ENCODE measurements at places on chromosomes 3 and 15.

DNA sequence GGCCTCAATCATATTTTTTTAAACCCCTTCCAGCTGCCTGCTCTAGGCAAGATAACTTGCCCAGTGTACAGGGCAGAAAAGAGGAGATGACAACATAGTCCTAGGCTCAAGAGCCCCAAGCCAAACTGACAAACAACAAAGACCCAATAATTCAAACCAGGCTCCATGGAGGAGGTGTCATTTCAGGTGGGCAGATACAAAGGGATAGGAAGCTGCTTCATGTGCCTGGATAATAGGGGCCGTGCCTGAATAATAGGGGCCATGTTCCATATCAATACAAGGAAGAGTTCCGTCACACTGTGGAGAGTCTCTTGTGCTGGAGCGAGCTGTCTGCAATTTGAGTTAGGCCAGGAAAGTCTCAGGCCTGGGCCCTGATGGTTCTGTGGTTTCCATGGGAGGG is 35.4 kb upstream of the TRIM71 start:
- no peak for ATAC-seq

GRCh38 chr3:136595913-136596697 is 156.1 kb downstream of the STAG1 start:
- ATAC-seq: no peak

DNA sequence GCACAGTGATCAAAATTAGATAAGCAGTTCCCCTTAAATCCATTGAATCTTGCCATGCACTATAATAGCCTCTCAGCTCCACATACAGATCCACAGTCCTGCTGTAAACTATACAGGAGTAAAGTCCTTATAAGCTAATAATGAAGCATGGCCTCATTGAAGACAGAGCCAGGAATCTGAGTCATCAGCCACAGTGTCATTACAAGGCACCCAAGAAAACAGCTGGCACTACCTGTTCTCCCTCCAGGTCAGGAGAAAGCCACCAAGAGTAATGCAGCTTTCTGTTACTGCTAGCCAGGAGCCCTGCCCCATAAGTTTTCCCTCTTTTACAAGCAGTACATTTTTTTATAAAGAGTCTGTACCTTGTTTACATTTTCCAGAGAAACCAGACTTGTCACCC is 27.3 kb downstream of the WDR49 start:
- ATAC-seq: no peak

DNA sequence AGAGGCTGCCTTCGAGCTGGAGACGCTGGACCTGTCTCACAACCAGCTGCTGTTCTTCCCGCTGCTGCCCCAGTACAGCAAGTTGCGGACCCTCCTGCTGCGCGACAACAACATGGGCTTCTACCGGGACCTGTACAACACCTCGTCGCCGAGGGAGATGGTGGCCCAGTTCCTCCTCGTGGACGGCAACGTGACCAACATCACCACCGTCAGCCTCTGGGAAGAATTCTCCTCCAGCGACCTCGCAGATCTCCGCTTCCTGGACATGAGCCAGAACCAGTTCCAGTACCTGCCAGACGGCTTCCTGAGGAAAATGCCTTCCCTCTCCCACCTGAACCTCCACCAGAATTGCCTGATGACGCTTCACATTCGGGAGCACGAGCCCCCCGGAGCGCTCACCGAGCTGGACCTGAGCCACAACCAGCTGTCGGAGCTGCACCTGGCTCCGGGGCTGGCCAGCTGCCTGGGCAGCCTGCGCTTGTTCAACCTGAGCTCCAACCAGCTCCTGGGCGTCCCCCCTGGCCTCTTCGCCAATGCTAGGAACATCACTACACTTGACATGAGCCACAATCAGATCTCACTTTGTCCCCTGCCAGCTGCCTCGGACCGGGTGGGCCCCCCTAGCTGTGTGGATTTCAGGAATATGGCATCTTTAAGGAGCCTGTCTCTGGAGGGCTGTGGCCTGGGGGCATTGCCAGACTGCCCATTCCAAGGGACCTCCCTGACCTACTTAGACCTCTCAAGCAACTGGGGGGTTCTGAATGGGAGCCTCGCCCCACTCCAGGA is 21.1 kb downstream of the NRROS start:
- ATAC-seq: no peak

- no peak for ATAC-seq
These were observed 68.1 kb upstream of the ATP2C1 start for GRCh38 chr3:130825762-130826299.

GRCh38 chr3:114858329-114858728 is 288.8 kb downstream of the ZBTB20 start:
- no peak for ATAC-seq

DNA sequence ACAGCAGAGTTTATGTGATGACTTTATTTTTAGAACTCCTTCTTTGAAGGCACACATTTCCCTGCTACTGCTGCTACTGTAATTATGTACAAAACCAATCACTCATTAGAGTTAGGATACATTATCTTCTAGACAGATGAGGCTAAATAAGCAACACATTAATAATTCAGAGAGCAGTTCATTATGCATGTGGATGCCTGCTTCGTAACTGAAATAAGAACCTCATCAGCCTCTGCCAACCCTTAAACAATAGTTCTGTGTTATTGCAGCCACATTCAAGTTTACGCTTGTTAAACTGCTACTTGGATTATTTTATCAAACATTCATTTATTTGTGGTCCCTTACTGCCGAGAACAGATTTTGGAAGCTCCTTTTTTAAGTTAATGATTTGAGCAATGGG is 52.5 kb upstream of the C15orf61 start:
- no peak for ATAC-seq

DNA sequence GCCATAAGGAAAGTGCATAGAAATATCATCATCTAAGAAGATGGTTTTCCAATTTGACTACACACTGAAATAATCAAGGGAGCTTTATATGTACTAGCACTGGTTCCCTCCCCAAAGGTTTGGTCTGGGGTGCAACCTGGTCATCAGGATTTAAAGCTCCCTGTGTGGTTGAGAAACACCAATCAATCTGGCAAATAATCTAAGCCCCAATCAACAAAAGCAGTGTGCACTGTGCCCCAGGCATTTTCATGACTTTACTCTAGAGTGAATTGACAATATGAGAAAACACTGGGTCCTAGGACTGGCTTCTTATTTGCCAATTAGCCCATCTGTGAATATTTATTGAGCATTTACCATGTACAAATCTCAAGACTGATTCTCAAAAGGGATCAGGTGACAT is 255.1 kb downstream of the MEIS2 start:
- ATAC-seq: no peak

- ATAC-seq: no peak
These were observed 83.1 kb upstream of the RPL32 start for GRCh38 chr3:12924437-12924836.

DNA sequence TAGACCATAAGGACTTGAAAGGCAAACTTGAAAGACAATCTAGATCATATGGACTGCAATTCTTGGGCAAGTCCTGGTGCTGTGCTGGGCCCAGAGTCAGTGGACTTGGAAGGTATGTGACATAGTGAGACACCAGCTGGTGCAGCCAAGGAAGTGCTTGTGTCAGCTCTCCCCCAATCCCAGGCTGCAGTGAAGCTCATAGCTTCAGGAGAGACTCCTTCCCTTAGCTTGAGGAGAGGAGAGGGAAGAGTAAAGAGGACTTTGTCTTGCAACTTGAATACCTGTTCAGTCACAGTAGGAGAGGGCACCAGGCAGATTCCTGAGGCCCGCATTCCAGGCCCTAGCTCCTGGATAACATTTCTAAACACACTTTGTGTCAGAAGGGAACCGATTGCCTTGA is 127.4 kb upstream of the ZPLD1 start:
- no peak for ATAC-seq

DNA sequence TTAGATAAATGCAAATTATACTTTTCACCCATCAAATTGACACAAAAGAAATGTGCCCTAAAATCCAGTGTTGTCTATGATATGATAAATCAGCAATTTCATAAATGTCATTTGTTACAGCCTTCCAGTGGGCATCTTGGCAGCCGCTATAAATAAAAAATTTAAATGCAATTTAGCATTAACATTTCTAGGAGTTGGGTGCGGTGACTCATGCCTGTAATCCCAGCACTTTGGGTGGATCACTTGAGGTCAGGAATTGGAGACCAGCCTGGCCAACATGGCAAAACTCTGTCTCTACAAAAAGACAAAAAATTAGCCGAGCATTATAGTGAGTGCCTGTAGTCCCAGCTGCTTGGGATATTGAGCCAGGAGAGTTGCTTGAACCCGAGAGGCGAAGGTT is 65.9 kb upstream of the POMGNT2 start:
- no peak for ATAC-seq

DNA sequence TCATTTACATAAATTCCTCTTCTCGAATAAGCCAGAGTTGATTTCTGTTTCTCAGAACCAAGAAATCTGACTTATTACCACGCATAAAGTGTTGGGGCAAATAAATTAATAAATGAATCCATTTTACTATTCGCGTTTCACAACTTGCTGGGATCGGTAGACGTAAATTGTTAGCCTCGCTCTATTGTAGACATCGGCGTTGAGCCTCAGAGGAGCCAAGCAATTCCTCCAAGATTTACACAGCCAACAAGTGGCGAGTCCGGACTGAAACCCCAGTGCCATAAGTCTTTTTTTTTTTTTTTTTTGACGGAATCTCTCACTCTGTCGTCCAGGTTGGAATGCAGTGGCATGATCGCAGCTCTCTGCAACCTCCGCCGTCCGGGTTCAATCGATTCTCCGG is 8.9 kb downstream of the KLHL6 start:
- no peak for ATAC-seq

DNA sequence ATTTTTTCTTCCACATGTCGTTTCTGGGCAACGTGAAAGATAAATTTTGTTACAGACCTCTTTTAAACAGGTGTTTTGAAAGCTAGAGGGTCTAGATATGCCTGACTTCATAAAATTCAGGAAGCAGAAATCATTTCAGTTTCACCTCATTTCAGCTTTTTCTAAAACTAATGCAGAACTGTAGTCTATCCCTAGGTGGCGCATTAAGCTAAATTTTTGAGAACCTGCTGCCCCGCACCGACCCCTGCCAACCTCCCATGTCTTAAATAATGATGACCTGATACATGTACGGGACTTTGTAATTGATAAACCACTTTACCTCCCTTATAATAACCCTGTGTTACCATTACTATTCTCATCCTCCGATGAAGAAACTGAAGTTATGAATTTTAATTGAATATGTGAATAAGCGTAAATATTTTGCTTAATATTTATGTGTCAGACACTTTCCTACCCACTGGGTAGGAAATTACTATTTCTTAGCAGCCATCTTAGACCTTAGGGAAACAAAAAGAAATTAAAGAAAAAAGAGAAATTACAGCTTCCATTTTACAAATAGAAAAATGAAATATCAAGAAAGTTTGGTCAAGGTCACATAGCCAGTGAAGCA is 78.7 kb upstream of the GCNT3 start:
- ATAC-seq: no peak

Measured in gastroesophageal sphincter (tissue), 4 donors.